NCI-H510A treated with DMSO at 0.1 percent for 48 hours (cell line): ENCODE measurements at places on chromosomes 6 and 20.

DNA sequence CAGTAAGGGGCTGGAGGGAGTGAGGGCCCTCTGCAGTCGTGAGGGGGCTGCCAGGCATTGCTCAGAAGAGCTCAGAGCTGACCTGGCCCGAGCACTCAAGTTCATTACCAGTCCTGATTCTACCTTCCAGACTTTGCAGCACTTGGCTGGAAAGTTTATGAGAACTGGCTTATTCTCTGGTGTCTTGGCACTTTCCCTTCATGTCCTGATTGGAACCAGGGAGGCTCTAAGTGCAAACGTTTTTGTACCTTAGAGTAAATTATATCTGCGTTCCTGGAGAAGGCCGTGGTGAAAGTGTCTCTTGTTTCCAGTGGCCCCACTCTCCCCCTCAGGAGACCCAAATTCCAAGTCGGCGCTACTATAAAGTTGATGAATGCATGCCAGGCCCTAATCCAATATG is 402.3 kb downstream of the CDC5L start:
- DNase-seq, result no peak

DNA sequence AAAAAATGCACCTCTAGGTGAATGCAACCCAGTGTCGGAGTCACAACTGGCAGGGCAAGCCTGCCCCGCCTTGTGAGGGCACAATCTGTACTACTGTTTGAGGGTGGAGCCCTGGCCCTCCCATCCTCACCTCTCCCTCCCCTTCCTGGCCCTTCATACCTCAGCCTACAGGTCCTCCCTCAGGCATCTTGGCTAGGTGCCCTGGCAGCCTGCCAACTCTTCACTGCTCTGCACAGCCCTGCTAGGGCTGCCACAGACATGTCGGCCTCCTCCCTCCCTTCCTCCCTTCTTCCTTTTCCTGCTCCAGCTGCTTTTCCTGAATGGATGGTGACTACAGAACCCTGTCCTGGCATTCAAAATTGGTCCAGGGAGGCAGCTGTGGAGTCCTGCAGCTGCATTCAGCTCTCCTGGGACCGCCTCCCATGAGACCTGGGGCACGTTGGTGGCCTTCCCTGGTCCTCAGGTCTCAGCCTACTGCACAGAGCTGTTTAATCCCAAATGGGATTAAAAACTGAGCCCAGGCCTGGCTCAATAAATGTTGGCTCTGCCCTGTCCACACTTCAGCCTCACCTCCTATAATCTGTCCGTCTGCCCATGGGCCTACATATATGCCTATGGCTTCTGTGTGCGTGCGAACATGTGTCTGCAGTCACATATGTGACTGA is 52.7 kb downstream of the CDH22 start:
- peak; percentile 96 for DNase-seq

DNA sequence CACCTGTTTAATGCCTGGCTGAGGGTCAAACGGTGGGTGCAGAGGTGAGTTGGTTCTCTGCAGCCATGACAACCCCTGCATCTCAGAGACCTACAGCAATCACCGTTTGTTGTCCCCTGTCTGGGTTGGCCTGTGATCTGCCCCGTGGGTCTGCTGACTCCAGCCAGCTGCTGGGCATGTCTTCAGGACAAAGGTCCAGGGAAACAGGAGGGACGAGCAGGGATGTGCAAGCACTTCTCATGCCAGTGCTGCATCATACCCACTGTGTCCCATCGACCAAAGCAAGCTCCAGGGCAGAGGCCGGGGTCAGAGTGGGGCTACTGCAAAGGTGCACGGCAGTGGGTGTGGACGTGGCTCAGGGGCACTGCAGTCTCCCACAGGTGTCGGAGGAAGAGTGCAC is 150.2 kb downstream of the PHACTR3 start:
- no peak for DNase-seq

- no peak for DNase-seq
Measured at GRCh38 chr6:39665861-39666260, 59.3 kb downstream of the KIF6 start.

- DNase-seq, result no peak
Measured at GRCh38 chr20:677957-678356, 2.4 kb upstream of the SCRT2 start.

DNA sequence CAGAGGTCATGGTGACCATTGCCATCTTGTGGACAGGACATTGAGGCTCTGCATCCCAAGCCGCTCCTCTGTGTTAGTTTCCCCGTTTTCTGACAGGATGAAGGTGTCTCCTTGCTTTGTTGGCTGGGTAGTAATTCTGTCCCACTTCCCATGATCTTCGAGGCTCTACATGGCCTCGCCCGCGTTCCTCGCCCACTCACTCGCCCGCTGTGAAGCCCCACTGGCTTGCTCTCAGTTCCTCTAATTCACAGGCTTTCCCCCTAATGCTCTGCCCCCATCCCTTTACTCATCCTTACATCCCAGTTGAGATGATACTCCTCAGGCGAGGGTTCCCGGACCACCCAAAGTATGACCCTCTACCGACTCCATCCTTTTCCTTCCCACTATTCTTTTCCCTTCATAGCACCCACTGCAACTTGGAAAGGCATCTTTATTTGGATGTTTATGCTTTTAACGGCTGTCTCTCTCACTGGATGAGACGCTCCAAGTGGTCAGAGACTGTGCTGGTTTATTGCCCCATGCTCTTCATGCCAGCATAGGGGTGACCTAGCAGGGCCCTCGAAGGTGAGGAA is 511 bp upstream of the SLC35B2 start:
- DNase-seq, result no peak

- no peak for DNase-seq
Measured at GRCh38 chr6:132527791-132528190, 10.3 kb upstream of the TAAR9 start.

DNA sequence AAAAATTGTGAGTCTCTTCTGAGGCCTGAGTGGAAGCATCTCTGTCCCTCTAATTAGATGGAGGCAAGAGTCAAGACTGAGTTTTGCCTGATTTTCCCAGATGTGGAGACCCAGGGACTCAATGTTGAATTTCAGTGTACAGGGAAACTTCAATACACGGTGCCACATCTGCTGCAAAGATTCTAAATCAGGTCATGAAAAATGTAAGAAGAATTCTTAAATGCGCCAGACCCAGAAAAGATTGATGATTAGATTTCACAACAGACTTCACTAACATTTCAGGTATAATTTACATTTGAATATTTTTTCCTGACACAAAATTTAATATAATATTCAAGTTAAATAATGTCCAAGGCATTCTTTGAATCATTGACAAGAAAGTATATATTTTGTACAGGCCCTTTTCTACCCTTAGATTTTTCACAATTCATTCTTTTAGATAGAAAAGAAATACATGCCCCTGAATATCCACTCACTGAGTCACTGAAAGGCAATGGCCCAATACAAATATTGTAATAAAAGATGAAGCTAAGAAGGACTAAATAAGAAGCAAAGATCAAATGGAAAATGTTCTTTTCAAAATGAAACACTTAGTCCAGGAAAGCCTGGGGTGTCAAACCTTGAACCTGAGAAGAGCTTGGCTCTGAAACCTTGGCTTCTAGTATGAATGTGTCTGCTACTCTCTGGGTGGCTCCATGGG is 18.2 kb upstream of the HDGFL1 start:
- DNase-seq, result no peak

DNA sequence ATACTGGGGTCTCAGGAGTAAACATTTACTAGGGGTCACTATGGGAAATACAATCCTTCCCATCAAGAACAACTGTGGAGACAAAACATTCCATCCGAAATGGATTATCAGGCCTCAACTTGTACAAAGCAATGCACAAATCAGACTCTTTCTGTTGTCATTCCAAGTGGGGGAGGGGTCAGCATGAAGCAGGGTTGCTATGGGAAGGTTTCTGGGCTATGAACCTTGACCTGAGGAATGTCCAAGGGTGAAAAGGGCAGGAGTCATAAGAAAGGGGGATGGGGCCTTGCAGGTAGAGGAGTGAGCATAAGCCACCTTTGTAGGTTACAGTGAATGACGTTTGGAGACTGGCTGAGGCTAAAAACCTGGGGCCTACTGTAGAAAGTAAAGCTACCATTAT is 3.1 kb downstream of the METTL24 start:
- DNase-seq, result no peak

DNA sequence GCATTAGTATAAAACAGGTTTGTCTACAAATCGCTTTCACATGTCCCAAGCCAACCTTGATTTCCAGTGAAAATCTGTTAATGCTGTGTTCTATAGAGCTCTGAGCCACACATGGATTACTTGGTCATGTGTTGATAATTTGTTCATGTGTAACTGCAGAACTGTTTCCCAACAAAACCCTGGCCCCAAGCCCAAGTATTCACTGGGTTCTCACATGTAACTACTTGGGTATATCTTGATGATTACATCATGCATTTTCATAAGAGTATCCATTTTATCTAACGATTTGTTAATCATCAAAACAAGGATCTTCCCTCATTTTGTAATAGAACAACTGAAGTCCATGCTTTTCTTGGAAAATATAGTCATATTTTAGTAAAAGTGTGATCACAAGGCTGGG is 657.6 kb downstream of the PRKN start:
- DNase-seq, result no peak

DNA sequence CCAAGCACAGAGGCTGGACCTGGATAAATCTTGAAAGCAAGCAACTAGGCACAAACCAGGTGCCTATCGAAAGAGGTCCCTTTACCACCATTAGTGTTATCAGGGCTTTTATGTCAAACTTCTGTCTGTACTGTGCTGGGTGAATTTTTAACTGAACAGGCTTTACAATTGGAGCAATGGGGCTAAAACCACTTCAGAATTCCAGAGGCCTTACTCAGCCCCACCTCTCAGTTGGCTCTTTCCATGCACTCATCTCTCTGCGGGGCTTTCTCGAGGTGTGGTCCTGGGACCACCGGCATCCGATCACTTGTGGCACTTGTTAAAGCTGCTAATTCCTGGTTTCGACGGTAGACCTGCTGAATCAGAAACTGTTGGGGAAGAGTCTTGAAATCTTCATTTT is 232.5 kb downstream of the SOX4 start:
- DNase-seq, result no peak
